ENCODE measurements at places on chromosomes 12 and 14.

DNA sequence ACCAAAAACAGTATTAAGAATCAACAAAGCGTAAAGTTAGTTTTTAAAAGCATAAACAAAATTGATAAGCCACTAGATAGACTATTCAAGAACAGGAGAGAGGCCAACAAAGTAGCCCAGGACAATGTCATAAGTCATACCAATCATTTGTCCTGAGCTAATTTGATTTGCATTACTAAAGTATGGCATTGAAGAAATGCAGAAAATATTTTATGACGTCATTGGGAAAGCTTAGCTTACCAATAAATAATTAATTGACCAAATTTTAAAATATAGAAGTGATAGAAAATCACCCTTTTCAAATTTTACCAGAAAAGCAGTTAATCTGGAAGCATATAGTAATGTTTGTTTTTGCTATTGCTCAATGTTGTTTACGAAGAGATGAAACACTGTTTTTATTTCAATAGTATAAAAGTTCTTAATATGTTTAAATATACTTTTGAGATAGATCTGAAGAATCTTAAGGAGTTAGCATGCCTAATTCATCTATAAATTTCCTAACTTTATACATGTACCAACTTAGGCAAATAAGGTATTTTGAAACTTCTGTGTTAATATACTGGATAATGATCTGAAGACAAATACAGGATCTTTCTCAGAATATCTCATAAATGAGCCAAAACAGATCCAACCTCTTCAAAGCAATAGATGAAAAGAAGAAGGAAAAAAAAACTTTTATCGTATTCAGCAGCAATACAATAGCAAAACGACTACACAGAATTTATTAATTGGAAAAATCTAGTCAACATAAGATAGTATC lies 1118.5 kb downstream of the SLC16A7 start:
- DNase-seq = no peak

- no peak for DNase-seq
These were observed 1.6 kb upstream of the ASB2 start for GRCh38 chr14:93977790-93978581.

DNA sequence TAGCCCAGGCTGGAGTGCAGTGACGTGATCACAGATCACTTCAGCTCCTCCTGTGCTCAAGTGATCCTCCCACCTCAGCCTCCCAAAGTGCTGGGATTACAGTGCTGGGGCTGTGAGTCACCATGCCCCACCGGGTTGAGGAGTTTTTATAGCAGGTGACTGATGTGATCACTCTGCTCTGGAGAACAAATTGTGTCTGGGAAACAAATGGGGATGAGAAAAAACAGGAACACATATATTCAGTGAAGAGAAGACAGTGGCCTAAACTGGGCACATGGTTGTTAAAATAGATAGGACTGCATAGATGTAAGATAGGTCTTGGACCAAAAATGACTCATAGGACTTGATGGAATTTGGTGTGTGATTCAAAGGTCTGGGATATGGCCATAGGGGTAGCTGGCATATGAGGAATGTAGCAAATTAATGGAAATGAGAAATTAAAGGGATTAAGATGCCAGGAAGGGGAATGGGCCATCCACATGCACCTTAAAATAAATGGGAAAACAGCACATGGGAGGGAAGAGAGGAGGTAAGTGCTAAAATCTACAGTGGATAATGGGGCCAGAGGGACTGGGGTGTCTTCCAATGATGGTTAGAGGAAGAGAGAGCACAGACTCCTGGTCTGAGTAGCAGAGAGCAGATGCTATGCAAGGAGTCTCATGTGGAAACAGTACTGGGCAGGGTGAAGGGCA lies 11.2 kb downstream of the BCAT1 start:
- DNase-seq = no peak

DNA sequence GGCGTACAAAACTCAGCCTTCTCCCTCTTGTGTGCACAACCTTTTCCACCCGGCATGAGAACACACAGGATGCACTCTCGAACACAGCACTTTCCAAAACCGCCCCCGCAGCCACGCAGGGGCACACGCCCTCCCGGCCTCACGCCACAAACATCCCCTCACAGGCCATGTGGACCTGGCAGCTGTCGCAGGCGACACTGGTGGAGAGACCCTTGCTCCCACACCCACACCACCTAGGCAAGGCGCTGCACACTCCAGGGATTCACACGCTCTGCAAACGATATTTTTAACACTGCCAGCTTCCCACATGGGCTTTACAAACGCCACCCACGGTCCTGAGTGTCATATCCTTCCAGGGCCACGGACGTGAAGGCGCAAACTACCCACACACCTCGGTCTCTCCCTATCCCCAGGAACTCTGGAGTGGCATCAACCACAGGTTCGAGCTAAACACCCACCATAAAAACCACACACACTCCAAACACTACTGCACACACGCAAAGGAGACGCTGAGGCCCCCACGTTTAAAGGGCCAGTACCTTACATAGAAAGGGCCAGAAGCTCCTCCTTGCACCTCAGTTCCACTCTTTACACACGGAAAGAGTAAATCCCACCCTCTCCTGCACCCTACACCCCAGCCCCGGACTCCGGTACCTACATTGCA lies 12.4 kb upstream of the ITGB7 start:
- DNase-seq = no peak

- no peak for DNase-seq
These were observed 525.3 kb upstream of the TBX3 start for GRCh38 chr12:115209230-115209629.

- no peak for DNase-seq
These were observed 6.7 kb downstream of the DDX47 start for GRCh38 chr12:12819752-12820311.

- no peak for DNase-seq
These were observed 126.3 kb upstream of the KRAS start for GRCh38 chr12:25376985-25377384.

GRCh38 chr14:104999361-104999760 lies 13.8 kb downstream of the CLBA1 start:
- no peak for DNase-seq

DNA sequence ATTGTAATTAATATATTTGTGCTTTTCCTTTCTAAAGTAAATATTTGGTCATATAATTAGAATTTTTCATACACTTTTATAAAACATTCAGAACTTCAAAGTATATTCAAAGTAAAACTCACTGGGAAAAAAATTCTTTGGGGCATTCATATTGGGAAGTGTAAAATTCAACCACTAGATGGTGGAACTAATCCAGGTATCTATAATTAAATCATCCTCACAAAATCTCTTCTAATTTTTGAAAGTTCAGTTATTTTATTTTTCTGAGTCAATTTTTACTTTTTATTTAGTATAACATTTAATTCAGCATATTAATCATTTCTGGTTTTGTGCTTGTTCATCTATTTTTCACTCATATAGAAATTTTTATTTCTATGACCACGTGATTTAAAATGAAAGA lies 81.0 kb downstream of the NTS start:
- DNase-seq = no peak

Measured in cardiac septum (tissue), 1 donor.